ENCODE measurements at places on chromosomes 12 and 14.

GRCh38 chr14:90484291-90484690, 87.5 kb downstream of the CALM1 start:
- no peak for DNase-seq

GRCh38 chr14:75499084-75499875, 23.0 kb upstream of the BATF start:
- DNase-seq = no peak

GRCh38 chr12:114395233-114395632, 10.7 kb downstream of the TBX5 start:
- DNase-seq = no peak

GRCh38 chr12:72869024-72869423, 596.9 kb downstream of the TRHDE start:
- no peak for DNase-seq

GRCh38 chr12:113332688-113333417, 2.1 kb downstream of the SLC8B1 start:
- DNase-seq = no peak

- no peak for DNase-seq
These were observed 12.8 kb upstream of the MLEC start for GRCh38 chr12:120674097-120674636.

- DNase-seq = no peak
These were observed 55.1 kb upstream of the E2F7 start for GRCh38 chr12:77120156-77121085.

GRCh38 chr14:104499784-104500760, 79.5 kb upstream of the C14orf180 start:
- DNase-seq = no peak

DNA sequence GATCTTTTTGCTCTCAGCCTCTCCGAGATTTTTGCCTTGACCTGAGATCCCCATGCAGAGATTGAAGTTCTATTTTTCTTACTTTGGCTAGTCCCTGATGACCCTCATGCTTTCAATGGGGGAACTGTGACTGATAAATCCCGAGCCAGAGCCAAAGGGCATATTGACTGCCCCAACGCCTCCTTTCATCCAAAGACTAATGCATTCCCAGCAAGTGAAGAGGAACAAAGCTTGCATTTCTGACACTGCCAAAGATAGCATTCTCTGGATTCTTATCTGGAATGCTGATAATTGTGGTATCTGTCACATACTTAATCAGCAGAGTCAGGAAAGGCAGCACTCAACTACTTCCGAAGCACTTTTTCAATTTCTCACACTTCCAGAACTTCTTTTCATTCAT, 152.3 kb upstream of the EGLN3 start:
- DNase-seq = no peak

DNA sequence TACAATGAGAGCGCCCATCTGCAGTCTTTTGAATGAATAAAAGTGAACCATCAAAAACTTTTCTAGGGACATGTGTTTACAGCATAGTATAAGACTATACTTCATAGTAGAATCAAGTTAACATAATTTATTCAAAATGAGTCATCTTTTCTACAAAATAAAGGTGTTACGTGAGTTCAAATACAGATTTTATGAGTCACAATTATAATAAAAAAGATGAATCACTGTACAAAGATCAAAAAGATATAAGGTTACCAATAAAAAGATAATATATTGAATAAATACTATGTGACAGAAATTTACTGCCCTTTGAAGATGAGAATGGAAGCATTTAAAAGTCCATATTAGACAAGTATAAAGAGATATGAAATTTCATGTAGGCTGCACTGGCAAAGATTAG, 2.8 kb downstream of the MBIP start:
- DNase-seq = no peak

DNA sequence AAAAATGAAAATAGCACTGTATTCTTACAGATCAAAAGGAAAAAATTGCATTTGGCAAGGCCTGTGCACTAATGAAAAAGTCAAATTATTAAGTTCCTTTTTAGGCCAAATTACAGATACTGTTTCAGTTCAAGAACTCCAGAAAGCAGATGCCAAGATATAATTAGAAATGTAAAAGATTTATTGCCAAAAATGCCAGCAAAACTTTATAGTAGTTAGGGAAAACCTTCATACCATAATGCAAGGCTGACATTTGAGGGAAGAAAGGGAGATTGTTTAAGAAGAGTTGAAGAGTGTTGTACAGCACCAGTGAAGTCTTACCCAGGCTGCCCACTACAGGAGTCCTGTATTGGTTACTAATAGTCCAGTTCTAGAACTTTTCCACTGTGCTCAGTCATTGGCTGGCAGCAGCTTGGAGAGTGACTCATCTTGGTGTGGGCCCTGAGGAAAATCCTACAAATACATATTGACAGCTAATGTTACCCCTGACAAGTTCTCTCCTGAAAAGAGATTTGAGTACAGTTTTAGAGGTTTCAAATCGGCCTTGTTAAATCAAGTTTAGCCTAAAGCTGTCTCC, 600.4 kb downstream of the C12orf50 start:
- DNase-seq = no peak

GRCh38 chr14:104138718-104139459, 502 bp downstream of the KIF26A start:
- DNase-seq = no peak

DNA sequence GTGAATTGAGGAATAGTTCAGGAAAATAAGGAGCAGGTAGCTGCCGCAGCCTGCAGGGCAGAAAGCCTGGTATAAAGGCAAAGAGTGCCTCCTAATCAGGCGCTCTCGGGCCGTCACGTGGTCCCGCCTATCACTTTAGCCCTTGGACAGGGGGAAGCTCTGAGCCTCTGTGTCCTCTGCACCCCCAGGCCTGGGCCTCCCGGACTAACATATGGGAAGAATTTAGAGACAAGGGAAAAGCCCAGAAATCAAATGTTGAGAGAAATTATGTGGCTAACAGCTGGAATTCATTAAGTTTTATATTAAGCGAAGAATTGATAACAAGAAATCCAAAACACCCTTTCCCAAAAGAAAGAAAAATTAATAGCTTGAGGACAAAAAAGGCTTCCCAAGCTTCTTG, 417.7 kb downstream of the ATP23 start:
- no peak for DNase-seq

GRCh38 chr12:117523971-117524370, 162.5 kb upstream of the NOS1 start:
- DNase-seq = no peak

- no peak for DNase-seq
These were observed 13.7 kb upstream of the KRT5 start for GRCh38 chr12:52533686-52534470.

GRCh38 chr12:32868885-32869284, 27.7 kb downstream of the PKP2 start:
- no peak for DNase-seq

DNA sequence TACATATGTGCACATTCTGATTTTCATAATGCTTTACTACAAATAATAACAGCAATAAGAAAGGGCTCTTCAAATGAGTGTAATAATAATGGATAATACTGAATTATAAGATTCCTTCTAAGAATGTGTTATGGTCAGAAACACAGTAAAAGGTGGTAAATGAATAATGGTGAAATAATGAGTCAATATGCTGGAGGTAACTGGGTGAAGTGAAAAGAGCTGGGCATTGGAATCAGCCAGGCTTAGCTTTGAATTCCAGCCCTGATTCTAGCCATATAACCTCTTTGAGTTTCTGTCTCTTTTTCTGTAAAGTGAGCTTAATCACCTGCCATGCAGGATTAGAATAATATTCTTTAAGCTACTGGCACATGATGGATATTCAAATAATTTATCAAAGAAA, 39.1 kb downstream of the PLEKHA5 start:
- no peak for DNase-seq

DNA sequence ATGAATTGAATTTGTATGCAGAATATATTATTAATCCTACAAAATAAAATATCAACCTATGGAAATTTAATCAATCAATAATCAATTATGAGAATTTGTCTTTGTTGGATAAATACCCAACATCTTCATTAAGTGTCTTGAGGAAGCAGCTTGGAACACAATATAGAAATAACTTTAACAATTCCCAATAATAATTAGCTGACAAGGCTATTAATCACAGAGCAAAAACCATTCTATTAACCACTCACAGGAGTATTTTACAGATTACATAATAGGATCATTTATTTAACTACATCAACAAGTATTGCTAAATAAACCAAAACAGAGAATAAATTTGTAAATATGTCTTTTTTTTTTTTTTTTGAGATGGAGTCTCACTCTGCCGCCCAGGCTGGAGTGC, 190.3 kb downstream of the CEP128 start:
- DNase-seq = no peak

DNA sequence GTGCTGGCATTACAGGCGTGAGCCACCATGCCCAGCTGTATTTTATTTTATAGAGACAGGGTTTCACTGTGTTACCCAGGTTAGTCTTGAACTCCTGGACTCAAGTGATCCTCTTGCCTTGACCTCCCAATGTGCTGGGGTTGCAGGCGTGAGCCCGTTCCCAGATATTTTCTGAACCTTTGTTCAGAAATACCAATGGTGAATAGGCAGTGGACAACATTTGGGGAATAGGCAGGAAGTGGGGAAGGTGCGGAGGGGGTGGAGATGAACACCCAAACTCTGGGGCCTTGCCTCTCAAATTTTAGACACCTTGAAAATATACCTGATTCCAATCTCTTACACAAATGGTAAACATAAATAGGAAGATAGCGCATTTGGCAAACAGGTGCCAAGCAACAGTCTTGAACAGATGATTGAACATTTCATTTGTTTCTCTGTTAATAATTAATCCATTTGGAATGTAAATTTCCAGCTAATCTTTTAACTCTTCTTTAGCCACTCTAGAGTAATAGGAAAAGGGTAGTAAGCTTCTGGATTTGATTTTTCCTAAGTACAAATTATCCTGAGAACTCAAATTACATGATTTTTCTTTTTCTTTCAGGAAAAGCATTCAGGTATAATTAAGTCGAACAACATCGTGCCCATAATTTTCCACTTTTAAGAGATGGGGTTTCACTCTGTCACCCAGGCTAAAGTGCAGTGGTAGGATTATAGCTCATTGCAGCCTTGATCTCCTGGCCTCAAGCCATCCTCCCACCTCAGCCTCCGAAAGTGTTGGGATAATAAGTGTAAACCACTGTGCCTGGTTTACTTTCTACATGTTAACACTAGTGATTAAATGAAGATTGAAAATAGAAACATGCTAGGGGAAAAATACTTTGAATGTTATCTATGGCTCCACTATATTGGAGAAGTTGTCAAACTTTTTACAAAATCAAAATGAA, 22.9 kb upstream of the RNF34 start:
- no peak for DNase-seq

GRCh38 chr12:22130671-22131070, 84.7 kb downstream of the CMAS start:
- no peak for DNase-seq

GRCh38 chr12:32036477-32037263, 70.0 kb upstream of the BICD1 start:
- no peak for DNase-seq

DNA sequence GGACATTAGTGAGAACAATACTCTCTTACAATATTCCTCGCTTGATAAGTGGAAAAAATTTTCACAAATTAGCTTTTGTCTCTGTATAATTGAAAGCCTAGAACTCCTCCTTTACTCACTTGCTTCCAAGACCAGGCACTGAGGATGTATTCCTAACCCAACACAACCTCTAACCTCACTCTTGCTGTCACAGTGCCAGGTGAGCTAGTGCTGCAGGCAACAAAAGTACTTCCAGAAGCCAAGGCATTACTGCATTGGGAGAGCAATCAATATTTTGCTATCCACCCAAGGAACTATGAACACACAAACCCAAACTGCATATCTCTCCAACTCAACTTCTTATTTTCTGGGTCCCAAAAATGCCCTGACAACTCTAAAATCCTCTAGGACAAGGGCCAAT, 1081.0 kb downstream of the VRK1 start:
- no peak for DNase-seq

DNA sequence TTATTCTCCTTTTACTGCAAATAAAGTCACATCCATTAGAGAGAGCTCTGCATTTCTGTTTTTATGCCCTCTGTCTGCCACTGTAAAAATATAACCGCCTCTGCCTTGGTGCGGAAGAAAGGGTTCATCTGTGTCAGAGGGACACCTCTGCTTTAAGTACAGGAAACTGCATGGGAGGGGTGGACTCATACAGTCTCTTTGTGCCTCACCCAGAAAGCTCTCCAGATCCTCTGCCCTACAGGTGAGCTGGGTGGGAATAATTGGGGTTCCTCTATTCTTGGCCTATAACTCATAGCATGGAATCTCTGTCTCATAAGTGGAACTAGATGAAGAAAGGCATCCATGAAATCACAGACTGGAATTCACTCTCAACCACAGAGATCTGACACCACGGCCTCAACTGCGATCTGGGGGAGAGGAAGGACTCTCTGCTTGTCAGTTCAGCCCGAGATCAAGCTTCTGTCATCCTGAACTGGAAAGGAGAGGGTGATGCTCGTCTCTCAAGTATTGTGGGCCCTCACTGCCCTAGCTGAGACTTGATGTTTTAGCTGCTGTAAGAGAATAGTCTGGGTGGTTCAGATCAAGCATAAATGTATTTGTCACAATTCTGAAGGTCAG, 702.3 kb downstream of the TMEM121 start:
- DNase-seq = peak; percentile 48

GRCh38 chr14:77018785-77019184, 9.7 kb downstream of the IRF2BPL start:
- no peak for DNase-seq

DNA sequence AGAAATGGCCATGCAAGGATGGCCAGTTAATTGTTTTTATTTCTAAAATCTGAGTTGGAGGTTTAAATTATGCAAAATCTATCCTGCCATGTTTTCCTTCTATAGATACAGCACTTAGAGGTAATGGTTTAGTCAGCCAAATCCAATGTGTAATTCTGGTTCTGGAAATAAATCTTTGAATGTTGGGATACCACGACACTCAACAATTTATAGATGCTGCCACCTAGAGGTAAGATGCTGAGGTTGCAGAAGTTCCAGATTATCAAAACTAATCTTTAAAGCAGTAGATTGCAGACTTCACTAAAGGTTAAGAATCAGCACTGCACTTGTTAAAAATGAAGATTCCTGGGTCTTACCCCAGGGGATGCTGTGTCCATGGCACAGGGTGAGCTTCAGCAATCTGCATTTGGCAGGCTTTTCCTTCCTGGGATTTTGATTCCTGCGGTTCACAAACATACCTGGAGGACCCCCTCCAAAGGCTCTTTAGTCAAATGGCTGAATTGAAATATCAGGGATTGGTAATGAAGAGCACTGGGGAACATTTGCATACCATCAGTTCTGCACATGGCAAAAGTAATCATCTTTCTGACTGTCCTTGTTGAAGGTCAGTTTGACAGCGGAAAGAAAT, 53.4 kb upstream of the ANO4 start:
- peak; percentile 2 for DNase-seq

DNA sequence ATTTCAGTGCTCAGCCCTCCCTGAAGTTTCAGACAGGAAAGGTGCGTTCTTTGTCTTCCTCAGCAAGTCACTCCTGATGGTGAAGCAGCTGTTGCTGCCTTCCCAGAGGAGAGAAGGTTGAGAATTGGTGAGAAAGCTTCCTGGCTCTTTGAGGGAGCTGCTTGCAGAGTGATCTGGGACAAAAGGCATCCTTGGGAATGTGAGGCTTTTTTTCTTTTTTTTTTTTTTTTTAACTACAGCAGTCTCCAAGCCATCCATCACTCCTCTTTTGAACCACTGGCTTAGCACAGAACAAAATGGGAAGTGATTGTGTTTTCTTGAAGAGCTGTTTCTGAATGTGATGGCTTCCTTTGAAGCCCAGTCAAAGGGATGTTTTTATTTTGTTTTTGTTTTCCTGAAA, 120.4 kb upstream of the LRIG3 start:
- no peak for DNase-seq

Data from activated CD4-positive, alpha-beta T cell treated with anti-CD3 and anti-CD28 coated beads for 48 hours (primary cell).